ENCODE measurements at places on chromosomes 6 and 20. TPM values are rescaled to one million over a fixed set of nuclear protein-coding genes. Genes with fewer than 3 reads are reported as not detected.

Gene GPR63
- 0.11 TPM for total RNA-seq

Gene LAMA2
- 27.3 TPM for total RNA-seq

Gene PNLDC1
- not detected for total RNA-seq

Gene C2
- total RNA-seq: 5.5 TPM

Gene ASIP
- not detected for total RNA-seq

Gene NCOA7
- total RNA-seq: 22.5 TPM

Gene EYA2
- 1.6 TPM for total RNA-seq

Gene C6orf141
- total RNA-seq: 0.58 TPM

- H3K36me3 ChIP-seq: no peaks in the 10 kb centered on the region
- H3K27ac ChIP-seq: no peak overlapping the region
- peaks cover 3% of the 10 kb centered on the region for H3K27me3 ChIP-seq
- DNase-seq: no peak
- H3K4me1 ChIP-seq: no peaks in the 10 kb centered on the region
Measured at GRCh38 chr6:42176981-42177380, 3.8 kb downstream of the GUCA1A start.

DNA sequence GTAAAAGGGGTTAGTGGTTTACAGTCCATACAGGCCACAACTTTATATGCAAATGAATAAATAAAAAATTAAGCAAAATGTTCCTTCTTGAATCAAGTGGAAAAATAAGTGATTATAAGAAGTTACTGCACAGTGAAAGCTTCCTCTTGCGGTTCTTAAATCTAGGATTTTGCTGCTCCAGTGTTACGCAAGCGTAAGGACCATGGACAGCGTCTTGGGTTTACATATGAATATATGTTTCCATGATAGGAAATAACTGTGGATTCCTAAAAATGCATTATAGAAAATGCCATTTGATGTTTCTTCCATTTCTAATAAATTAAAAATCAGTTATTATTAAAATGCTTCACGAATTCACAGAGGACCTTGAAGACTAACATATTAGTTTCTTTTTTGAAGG, 176.6 kb upstream of the POU3F2 start:
- H3K36me3 ChIP-seq: no peaks in the 10 kb centered on the region
- no peak for DNase-seq
- H3K4me3 ChIP-seq: no peak overlapping the region
- H3K27ac ChIP-seq: no peak overlapping the region

- no peak overlapping the region for H3K4me3 ChIP-seq
- no peaks in the 10 kb centered on the region for H3K27me3 ChIP-seq
- H3K27ac ChIP-seq: no peak overlapping the region
- no peaks in the 10 kb centered on the region for H3K36me3 ChIP-seq
Measured at GRCh38 chr6:166954118-166954713, 2.1 kb downstream of the RNASET2 start.

DNA sequence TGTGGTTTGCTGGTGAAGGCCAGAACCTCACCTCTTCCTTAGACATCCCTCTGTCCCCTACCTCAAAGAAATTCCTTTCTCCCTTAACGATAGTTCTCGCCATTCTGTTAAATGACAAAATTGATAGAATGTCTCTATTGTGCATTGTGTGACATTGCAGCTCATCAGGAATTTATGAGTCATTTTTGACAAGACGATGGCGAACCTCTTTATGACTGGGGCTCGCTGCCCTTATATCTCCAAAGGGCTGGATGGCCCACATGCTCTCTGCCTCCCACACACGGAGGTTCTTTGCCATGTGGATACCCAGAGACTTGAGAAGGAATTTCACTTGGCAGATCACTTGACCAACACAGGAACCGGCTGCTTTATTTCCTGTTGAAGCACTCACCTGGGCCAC, 66.8 kb upstream of the RPS6KA2 start:
- no peak overlapping the region for H3K4me3 ChIP-seq
- no peak for DNase-seq
- no peak overlapping the region for H3K27ac ChIP-seq

DNA sequence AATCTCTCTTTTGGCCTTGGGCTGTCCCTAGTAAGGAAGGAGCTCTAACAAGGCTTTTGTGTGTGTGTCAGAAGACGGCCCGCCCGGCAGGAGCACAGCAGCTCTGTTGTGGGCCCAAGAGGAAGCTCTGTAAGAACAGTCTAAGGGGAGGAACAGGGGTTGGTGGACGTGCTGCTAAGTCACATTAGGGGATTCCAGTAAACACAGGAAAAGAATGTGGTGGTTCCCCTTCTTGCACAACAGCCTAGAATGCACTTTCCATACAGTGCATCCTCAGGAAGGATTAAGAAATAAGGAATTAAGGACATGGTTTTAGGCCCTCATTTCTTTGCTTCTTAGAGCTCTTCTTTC, 114.5 kb downstream of the RNF144B start:
- H3K4me3 ChIP-seq: no peak overlapping the region
- no peaks in the 10 kb centered on the region for H3K27me3 ChIP-seq
- peak; percentile 41 for DNase-seq
- H3K36me3 ChIP-seq: no peaks in the 10 kb centered on the region
- H3K4me1 ChIP-seq: peaks cover 3% of the 10 kb centered on the region

- DNase-seq: peak; percentile 95
- H3K4me3 ChIP-seq: peak within 1 kb of the TSS; percentile 94
- H3K36me3 ChIP-seq: no peaks in the 10 kb centered on the region
- H3K27ac ChIP-seq: peak within 1 kb of the TSS; percentile 87
- H3K27me3 ChIP-seq: peaks cover 3% of the 10 kb centered on the region
Measured at GRCh38 chr6:84227434-84228197, at the start of gene CEP162. TSS of gene CEP162 (minus strand) at chr6:84227643. CDS start at chr6:84226393, 1,250 bp downstream.

- no peak overlapping the region for H3K4me3 ChIP-seq
- H3K27ac ChIP-seq: no peak overlapping the region
- H3K27me3 ChIP-seq: no peaks in the 10 kb centered on the region
- H3K4me1 ChIP-seq: no peaks in the 10 kb centered on the region
- H3K36me3 ChIP-seq: no peaks in the 10 kb centered on the region
- no peak for DNase-seq
Measured at GRCh38 chr20:12047838-12048432, 130.2 kb downstream of the BTBD3 start.

- DNase-seq: no peak
- no peak overlapping the region for H3K27ac ChIP-seq
- H3K36me3 ChIP-seq: no peaks in the 10 kb centered on the region
- no peaks in the 10 kb centered on the region for H3K4me1 ChIP-seq
- no peaks in the 10 kb centered on the region for H3K27me3 ChIP-seq
- H3K4me3 ChIP-seq: no peak overlapping the region
Measured at GRCh38 chr6:114541794-114542193, 199.0 kb upstream of the HS3ST5 start.

DNA sequence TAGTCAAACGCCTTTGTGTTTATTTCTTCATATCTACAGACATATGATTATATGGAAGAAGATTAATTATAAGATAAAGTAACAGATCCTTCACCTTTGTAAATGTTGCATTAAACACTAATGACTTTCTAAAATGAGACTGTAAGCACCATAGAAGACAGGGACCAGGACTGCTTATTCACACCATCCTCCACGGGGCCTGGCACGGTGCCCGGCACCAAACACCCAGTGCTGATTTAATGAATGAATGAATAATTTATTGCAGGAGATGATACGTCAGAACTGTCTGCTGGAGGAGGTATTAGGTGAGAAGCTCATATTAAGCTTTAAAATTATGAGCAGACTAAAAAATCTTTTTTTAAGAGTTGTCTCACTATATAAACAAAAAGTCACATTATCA, 88.3 kb downstream of the SLX4IP start:
- H3K36me3 ChIP-seq: no peaks in the 10 kb centered on the region
- peaks cover 16% of the 10 kb centered on the region for H3K4me1 ChIP-seq
- DNase-seq: no peak
- no peak overlapping the region for H3K27ac ChIP-seq

DNA sequence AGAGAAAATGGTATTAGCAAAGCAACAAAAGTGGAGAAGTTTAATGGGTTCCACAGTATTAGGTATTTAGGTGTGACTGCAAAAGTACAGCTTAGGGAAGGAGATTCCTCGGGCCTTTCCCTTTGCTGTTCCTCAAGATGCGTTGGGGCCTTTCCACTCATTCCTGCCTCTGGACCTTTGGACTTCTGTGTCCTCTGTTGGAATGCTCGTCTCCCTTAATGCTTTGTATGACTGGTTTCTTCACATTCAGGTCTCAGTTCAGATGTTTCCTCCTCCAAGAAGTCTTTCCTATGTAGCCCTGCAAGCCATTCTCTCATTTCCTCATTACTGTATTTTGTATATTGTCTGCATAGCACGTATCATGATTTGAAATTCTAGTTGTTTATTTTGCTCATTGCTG, 39.6 kb downstream of the CTNNBL1 start:
- peaks cover 16% of the 10 kb centered on the region for H3K36me3 ChIP-seq
- H3K4me1 ChIP-seq: peaks cover 34% of the 10 kb centered on the region
- no peak for DNase-seq

- DNase-seq: no peak
- no peaks in the 10 kb centered on the region for H3K27me3 ChIP-seq
- H3K36me3 ChIP-seq: no peaks in the 10 kb centered on the region
- no peak overlapping the region for H3K4me3 ChIP-seq
- H3K27ac ChIP-seq: no peak overlapping the region
Measured at GRCh38 chr6:119535332-119535731, 185.8 kb upstream of the MAN1A1 start.

GRCh38 chr20:54515793-54516628, 40.6 kb downstream of the DOK5 start:
- no peak overlapping the region for H3K4me3 ChIP-seq
- no peak for DNase-seq
- no peak overlapping the region for H3K27ac ChIP-seq

DNA sequence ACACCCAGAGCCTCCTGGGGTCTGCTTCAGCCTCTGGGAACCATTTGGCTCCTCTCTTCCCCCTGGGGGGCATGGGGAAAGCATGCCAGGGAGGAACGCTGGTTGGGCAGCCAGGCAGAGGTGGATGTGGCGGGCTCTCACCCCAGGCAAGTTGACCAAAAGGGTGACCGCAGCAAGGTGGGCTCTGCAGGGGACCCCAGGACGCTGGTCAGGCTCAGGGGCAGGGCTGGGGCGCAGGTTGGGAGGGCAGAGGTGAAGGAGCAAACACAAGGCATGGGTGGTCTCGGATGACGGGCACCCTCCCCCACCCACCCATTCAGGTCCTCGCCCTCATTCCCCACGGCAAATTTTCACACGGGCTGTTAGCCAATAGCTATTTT, 30.2 kb upstream of the MRGBP start:
- H3K4me1 ChIP-seq: no peaks in the 10 kb centered on the region
- H3K36me3 ChIP-seq: no peaks in the 10 kb centered on the region
- no peak overlapping the region for H3K4me3 ChIP-seq
- peak; percentile 28 for DNase-seq

DNA sequence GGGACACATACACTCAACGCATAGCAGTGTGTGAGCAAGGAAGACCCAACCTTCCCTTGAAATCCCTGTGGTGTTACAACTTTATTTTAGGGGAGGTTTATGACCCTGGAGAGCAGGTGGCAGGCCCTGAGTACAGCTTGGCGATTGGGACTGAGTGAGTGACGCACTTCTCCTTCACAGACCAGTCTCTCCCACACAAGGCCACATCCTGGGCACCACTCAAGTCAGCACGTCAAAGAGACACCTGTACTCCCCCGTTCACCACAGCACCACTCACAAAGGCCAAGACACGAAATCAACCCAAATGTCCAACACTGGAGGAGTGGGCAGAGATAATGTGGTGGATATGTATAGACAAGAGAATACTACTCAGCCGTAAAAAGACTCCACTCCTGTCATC, 57.0 kb upstream of the FRMD1 start:
- peaks cover 6% of the 10 kb centered on the region for H3K4me1 ChIP-seq
- H3K36me3 ChIP-seq: no peaks in the 10 kb centered on the region
- H3K27ac ChIP-seq: no peak overlapping the region
- no peak for DNase-seq

GRCh38 chr6:168078943-168079405, at the start of gene FRMD1:
TSS of gene FRMD1 (minus strand) at chr6:168079212. CDS start at chr6:168079094, 118 bp downstream.
- no peaks in the 10 kb centered on the region for H3K27me3 ChIP-seq
- no peak within 1 kb of the TSS for H3K27ac ChIP-seq
- peaks cover 8% of the 10 kb centered on the region for H3K4me1 ChIP-seq
- H3K4me3 ChIP-seq: peak within 1 kb of the TSS; percentile 28

- peaks cover 12% of the 10 kb centered on the region for H3K4me1 ChIP-seq
- no peak overlapping the region for H3K4me3 ChIP-seq
- no peak overlapping the region for H3K27ac ChIP-seq
- no peaks in the 10 kb centered on the region for H3K27me3 ChIP-seq
- no peak for DNase-seq
- H3K36me3 ChIP-seq: no peaks in the 10 kb centered on the region
Measured at GRCh38 chr20:8183526-8183925, 51.5 kb downstream of the PLCB1 start.

- H3K27me3 ChIP-seq: no peaks in the 10 kb centered on the region
- H3K4me1 ChIP-seq: peaks cover 42% of the 10 kb centered on the region
- H3K36me3 ChIP-seq: no peaks in the 10 kb centered on the region
Measured at GRCh38 chr6:69933239-69933638, 66.9 kb downstream of the COL19A1 start.

- peak overlapping the region; percentile 85 for H3K27ac ChIP-seq
- peaks cover 18% of the 10 kb centered on the region for H3K4me1 ChIP-seq
- DNase-seq: no peak
- H3K4me3 ChIP-seq: peak overlapping the region; percentile 42
- no peaks in the 10 kb centered on the region for H3K36me3 ChIP-seq
Measured at GRCh38 chr6:123888771-123889513, 85.3 kb downstream of the NKAIN2 start.

DNA sequence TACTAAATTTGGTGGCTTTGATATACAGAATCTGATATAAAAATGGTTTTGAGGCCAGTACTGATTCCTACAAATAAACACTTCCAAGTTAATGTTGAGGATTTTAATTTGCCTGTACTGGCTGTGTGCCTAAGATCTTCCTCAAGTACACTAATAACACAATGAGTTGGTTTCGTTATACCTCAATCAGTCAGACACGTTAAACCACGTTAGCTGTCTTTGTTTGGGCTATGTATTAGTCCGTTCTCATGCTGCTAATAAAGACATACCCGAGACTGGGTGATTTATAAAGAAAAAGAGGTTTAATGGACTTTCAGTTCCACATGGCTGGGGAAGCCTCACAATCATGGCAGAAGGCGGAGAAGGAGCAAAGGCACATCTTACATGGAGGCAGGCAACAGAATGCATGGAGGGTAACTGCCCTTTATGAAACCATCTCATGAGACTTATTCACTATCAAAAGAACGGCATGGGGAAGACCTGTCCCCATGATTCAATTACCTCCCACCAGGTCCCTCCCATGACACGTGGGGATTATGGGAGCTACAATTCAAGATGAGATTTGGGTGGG, 46.2 kb downstream of the NT5E start:
- H3K4me1 ChIP-seq: no peaks in the 10 kb centered on the region
- DNase-seq: no peak
- no peak overlapping the region for H3K4me3 ChIP-seq
- peaks cover 1% of the 10 kb centered on the region for H3K36me3 ChIP-seq
- H3K27me3 ChIP-seq: no peaks in the 10 kb centered on the region
- H3K27ac ChIP-seq: no peak overlapping the region

GRCh38 chr6:99282479-99283062, 66.9 kb downstream of the FAXC start:
- DNase-seq: no peak
- H3K36me3 ChIP-seq: no peaks in the 10 kb centered on the region
- no peak overlapping the region for H3K27ac ChIP-seq
- no peaks in the 10 kb centered on the region for H3K4me1 ChIP-seq
- H3K27me3 ChIP-seq: no peaks in the 10 kb centered on the region

Data from psoas muscle (tissue), 8 donors.